Renal cortical epithelial cell (primary cell): ENCODE measurements at places on chromosomes 2 and 18. TPM values are rescaled to one million over a fixed set of nuclear protein-coding genes. Genes with fewer than 3 reads are reported as not detected.

The HOXD10 gene
- 3.3 and 33.5 TPM in 2 replicates for total RNA-seq

The SLC30A3 gene
- 0.10 TPM in 1 of 2 replicates, not detected in the other for total RNA-seq

GRCh38 chr2:42714686-42715085 is 49.2 kb downstream of the OXER1 start:
- no peak for DNase-seq

GRCh38 chr2:37343537-37344434 is 644 bp upstream of the QPCT start:
- peak; percentile 87 for DNase-seq

DNA sequence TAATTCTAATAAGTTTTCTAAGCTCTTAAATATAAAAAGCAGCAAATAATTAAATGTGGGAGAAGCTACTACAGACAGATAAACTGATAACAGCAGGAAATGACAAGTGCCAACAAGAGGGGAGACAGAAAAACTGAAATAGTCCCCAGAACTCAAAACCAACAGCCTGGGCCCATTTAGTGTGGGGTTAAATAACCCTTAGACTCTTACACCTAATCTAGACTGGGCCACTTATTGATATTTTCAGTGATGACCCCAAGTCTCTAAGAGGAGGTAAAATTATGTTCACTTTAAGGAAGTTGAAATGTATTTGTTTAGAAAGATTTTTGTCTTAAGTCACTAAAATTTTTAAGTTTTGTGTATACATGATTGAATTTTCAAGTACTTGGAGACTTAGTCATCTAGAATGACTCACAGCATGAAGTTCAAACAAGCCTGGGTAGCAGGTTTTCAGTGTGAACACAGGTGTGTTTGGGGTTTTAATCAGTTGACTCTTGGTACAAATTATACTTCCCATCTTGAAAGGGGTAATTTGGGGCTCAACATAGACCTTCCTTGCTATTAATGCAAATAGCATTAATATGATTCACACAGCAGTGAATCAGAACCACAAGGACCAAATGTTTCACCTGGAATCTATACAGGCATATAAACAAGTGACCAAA is 54.9 kb upstream of the MYO3B start:
- DNase-seq: peak; percentile 94

DNA sequence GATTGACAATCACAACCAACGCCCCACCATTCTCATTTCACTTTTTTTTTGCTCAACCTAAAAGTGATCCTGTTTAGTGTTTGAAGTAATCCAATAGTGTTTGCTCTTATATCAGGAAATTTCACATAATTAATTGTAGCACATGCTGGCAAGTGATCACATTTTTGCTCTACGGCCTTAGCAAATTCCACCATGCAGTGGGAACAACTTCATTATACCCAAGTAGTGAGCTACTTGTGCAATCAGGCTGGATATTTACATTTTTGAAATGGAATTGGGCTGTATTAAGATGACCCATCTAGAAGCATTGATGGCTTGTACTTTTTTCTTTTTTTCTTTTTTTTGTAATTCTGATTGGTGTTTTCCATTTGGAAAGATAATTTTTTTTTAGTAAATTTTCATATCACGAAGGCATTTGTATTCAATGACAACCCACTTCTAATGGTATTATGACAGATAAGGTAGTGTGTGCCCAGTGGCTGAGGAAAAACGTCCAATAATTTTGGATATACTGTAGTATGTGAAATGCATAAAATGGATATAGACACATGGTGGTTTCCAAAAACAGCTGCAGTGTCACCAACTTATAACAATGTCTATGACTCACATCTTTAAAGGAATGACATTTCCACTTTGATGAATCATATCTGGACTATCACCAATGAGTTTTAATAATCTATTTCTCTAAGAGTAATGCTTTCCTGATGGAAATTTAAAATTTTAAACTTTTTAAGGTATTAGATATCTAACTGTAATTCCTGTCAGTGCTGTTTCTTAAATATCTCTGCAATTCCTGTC is 130.6 kb downstream of the COL6A3 start:
- DNase-seq: no peak

DNA sequence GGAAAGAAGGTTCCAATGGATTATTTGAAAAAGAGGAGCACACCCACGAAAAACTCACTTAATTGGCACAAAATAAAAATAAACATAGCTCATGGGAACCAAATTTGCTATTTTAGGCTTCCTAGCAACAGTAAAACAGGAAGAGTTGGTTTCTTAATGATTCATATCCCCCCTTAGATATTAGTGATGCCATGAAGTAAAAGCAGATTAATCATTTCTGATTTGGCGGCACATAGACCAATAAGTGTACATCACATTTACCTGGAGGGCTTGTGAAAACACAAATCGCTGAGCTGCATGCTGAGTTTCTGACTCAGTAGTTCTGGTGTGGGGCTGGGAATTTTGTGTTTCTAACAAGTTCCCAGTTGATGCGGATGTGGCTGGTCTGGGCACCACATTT is 260.4 kb downstream of the SLC4A3 start:
- no peak for DNase-seq

- no peak for DNase-seq
Observed at GRCh38 chr2:20429528-20429927, 17.3 kb upstream of the RHOB start.
